SW 1271 (cell line): ENCODE measurements at places on chromosomes 2 and 18.
A peak's percentile ranks its signal among the peaks of the same experiment; 100 is the strongest.

DNA sequence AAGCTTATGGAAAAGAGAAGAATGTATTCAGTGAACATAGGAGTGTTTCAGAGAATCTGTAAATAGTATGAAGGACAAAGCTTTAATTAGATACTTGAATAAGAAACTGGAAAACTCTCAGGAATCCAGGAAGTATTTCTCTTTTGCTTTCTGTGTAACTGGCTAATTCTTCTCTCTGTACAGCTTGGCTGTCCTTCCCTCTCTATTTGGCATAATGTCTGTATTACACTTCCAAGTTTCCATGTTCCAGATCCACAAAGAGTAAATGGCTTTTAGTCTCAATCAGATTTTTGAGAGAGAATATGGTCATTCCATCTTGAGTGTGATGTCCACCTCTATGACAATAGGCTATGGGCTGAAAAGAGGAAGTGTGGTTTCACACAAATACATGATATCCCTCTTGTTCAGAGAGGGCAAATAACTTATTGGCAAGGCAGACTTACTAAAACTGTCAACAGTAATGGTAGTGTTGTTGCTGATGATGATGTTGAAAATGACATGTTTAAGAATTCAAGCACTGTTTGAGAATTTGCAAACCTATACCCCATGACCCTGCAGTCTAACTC, 129.2 kb upstream of the ERBB4 start:
- DNase-seq: no peak

GRCh38 chr18:50793641-50794565, 25.9 kb downstream of the MRO start:
- DNase-seq: no peak

DNA sequence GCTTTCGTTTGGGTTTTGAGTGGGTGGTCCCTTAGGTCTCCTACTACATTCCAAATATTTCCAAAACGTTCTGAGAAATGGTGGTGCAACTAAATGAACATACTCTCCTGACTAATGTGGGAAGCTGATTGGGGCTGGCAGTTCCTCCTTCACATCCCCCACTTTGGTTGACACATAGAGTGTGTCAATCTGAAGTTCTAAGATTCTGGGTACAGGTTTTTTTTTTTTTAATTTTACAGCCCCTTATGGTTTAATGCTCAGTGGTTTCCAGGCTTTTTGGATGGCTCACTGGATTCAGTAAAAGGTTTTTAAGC, 58.4 kb upstream of the ITGB6 start:
- no peak for DNase-seq

- DNase-seq: no peak
Observed at GRCh38 chr2:109497463-109497862, 116.3 kb downstream of the SEPTIN10 start.

- no peak for DNase-seq
Observed at GRCh38 chr18:32867936-32868335, 95.1 kb upstream of the KLHL14 start.

DNA sequence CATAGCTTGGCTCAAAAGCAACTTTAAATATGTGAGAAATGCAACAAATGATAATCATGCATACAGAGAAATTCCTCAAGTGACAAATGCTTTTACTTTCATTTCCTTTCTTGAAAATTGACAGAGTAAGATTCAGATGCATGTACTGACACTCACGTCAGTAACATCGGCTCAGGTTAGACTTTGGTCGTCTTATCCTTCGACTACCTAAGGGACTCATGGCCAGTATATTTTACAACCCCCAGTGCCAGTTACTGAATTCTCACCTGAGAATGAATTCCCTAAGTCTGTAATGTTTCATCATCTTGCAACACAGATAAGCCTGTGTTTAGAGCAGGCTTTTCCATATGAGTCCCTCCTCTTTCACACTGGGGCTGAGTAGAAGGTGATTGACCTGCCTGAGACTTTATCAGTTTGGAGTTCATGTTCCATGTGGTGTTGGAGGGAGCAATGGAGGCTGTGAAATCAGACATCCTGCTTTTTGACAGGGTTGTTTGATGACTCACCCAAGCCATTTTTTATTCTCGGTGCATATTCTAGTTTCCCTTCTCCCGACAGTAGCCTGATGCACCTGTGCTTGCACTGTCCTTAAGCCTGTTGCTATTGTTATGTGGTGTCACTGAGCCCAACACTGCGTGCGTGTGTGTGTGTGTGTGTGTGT, 30.5 kb upstream of the ATP8B1 start:
- peak; percentile 12 for DNase-seq

GRCh38 chr2:127084611-127085316, 22.2 kb downstream of the BIN1 start:
- no peak for DNase-seq

DNA sequence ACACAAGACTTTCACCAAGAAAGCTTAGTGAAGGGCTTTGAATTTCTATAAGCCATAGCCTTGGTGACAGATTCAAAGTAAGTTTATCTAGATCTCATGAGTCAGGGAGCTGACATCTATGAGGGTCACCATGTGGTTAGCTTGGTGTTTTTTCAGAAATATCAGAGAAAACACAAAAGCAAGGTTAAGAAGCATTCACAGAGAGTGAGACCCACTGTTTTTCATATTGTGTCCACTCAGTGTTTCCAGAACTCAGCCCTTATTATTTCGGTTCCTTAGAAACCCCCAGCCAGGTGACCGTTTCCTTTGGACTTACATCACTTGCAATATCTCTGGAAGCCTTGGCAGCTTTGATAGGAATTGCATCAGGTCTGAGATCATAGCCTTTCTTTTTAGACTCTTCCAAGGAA, 76.6 kb downstream of the NEB start:
- no peak for DNase-seq
